ENCODE measurements at places on chromosomes 11 and 22.

DNA sequence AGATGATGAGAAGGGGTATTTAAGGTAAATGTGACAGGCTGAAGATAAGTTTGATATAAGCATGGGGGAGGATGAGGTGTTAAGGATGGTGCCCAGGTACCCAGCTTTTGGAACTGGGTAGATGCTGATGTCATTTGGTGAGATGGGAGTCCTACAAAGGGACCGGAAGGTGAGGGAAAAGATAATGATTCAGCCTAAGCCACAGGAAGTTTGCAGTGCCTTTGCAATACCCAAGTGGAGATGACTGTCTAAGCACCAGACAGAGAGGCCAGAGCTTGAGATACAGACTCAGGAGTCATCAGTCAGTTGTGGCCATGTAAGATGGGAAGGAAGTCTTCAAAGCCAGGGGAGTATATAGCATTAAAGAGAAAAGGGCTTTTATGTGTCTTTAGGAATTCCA is 30.0 kb upstream of the SMCO4 start:
- no peak for DNase-seq

DNA sequence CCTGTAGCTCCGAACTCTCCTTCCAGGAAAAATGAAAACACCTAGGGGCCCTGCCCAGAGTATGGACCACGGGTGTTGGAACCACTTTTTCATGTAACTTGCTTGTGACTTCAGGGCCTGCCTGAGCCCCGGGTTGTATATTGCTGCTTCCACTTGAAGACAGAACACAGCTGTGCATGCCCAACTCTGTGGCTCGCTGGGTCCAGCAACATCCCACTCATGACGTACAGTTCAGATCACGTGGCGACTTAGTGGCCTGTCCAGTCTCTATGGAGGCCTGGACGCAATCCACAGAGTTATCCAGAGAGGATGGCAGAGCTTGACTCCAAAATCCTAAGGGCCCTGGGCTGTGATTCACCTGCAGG is 6.8 kb downstream of the C11orf21 start:
- no peak for DNase-seq

DNA sequence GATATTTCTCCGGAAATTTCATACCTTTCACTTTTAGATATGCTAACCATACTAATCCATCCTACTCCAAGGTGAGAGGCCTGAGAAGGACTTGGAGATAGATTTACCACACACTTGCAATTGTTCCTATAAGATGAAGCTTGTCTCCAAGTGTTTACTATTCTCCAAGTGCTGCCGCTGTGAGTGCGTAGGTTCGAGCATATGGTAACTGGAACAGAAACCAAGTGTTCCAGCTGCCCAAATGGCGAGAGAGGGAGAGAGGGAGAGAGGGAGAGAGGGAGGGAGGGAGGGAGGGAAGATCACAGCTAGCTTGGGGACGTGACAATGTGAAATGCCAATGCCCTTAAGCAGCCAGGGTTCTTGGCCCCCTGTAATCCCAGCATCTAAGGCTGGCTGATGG is 21.5 kb downstream of the ASCC2 start:
- DNase-seq: no peak

DNA sequence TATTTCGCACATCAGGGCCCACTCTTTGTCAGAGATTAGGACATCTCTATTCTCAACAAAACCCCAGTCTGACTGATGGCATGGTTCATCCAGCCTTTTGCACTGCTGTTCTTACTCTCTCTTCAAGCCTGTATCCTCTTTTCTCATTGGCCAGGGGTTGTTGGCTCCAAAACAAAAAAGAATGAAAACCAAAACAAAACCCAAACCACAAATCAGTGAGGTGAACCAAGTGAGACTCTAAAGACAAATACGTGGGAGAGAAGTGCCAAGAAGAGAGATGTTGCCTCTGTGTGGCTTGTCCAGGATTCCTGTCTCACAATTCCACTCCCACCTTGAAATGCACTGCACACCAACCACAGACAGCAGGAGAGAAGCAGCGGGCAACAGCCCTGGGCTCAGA is 278.9 kb upstream of the NARS2 start:
- DNase-seq: no peak

DNA sequence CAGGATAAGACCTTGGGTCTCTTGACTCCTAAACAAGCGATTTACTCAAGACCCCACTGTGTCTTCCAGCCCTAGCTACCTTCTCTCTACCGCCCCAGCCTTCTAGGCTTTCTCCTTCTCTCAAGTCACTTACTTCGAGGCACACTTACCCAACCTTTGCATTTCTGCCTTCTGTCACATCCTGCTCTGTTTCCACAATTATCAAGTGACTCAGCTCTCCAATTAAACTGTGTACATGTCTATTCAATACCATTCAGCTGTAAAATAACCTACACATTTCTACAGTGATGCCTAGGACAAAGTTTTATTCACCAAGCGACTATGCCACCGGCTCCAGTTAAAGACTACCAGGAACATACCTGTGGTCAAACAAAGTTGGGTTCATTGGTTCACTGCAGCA is 69.0 kb downstream of the LARGE1 start:
- no peak for DNase-seq

DNA sequence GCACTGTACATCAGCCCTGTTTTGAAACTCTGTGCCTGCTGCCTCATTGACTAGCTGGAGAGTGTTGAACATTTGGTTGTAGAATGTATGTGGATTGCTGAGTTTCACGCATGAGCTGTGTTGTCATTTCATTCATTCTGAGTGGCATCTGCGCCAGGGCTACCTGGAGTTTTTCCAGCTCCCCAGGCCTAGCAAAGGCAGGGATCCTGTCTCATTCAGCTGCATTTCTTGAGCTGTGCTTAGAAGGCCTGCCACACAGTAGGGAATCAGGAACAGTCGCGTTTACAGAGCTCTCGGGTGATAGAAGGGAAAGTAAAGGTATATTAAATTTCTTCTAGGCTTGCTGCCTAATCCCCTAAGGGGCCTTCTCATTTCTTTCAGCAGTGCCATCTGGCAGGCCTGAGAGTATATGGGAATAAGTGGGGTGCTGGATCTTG is 44.3 kb downstream of the PTPRJ start:
- no peak for DNase-seq

- DNase-seq: no peak
These were observed 176.0 kb downstream of the ARHGAP42 start for GRCh38 chr11:100863080-100863581.

- no peak for DNase-seq
These were observed 300.6 kb downstream of the TBC1D22A start for GRCh38 chr22:47063071-47063509.

DNA sequence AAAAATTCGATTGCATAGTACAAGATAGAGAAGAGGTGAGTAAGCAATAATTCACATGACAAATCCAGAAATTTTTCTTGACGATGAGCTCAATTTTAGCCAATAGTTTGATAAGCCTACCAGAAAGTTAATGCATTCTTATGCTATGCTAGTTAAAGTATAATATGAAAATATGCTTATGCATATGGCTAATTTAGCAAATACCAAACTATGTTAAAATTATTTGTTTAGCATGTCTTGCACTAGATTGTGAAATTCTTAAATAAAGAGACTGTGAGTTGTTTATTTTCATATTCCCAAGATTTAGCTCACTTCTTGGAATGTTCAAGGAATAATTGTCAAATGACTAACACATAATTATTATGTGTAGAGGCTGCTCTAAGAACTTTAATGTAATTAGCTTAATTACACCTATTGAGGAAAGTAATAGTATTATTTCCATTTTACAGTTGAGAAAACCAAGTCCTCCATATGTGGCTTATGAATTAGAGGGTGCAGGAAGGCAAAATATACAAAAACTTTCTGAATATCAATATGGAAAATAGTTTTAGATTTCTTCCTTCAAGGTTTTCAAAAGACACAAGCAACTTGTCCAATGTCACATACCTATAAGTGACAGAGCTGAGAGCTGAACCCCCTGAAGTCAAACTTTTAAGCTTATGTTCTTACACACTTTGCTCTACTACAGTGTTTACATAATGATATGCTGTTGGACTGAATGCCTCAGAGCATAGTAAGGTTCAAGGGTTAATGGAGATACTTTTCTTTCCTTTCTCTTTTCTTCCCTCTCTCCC is 45.9 kb upstream of the ARHGAP20 start:
- no peak for DNase-seq

DNA sequence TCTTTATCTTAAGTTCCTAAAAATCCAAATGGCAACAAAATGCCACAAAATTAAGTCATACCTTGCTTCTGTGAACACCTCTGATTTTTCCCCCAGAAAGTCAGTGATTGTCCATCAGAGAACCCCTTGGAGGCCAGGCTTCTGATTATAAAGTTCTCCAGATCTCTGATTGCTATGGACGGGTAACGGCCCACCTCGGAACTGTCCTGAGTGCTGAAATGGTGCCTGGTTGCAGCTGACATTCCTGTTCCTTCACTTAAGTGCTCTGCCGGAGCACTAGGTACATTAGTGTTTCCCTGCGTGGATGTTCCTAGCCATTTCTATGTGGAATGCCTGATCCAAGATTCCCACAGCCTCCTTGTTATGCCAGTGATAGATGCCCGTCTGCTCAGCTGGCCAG is 85.0 kb downstream of the CHST1 start:
- DNase-seq: no peak

DNA sequence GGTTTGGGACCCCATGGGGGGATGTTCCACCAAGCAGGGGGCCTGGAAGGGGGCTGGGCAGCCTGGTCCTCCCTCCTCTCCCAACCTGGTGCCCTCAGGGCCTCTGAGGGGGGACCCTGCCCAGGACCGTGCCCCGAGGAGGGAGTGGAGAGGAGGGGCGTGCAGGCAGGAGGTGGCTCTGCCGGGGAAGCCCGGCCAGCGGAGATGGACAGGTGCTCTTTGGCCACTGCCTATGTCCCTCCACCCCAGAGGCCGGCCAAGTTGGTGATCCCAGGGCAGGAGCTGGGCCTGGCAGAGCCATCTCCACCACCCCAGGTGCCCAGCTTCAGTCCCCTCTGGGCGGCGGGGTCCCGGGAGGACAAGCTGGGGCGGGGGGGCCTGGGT is 2.4 kb downstream of the MUC2 start:
- DNase-seq: no peak

- DNase-seq: no peak
These were observed 1.6 kb downstream of the GSTP1 start for GRCh38 chr11:67584881-67585873.

DNA sequence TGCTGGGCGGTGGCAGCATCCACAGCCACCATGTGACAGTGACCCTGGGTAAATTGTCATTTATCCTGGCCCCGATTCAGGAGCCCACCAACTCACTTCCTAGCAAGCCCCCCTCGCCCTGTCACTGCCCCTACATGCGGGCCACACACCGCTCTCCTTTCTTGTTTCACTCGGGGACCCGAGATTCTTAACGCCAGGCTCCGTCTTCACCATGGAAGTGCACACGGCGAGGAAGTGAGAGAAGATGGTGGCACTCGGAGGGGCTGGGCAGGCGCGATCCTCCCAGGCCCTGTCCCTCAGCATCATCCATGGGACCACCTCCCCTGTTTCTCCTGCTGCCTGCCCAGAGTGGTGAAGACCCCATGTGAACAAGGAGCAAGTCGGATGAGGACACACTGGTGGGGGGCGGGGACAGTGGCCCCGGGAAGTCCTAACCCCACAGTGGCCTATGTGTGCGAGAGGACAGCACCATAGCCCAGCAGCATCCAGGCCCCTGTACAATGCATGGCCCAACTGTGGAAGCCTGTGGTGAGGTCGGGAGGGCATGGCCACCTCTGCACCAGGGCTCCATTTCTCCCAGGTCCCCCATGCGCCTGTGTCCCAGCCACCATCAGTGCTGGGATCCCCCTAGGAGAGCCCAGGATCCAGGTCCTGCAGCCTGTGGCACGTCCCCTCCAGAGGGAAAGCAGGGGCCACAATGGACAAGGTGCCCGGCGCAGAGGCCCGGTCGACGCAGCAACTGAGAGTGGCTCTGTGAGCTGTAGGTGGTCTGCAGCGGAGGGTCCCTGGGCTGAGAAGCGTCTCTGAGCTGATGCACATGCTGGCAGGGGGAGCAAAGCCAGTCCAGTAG is 262.8 kb downstream of the BRD1 start:
- no peak for DNase-seq

DNA sequence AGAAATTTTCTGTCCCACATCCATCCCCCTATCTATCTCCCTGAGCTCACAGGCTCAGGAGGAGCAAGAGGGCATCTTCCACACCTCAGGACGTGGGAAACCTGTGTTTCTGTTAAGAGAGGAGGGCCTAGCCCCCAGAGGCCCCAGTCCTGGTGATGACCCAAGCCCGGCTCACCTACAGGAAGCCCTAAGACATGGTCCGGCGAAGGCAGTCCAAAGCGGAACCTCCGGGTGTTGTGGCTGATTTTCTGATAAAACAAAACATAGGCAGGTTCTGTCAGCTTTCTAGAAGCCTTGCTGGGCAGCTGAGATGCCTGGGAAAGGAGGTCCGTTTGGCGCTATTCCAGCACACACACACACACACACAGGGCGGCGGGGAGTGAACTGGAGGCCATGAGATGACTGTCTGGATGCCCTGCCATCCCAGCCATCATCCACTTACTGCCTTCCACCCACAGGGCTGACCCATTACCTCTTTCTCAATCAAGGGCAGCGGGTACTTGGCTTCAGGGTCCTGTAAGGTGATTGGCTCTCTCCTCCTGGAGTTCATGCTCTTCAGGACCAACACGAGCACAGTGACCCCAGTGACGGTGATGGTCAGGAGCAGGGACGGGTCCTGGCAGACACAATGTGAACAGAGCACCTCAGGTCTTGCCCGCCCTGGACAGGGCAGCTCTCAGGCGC is 882 bp downstream of the CYB5R2 start:
- no peak for DNase-seq

- DNase-seq: no peak
These were observed 581.1 kb upstream of the ARHGAP42 start for GRCh38 chr11:100105982-100106358.

DNA sequence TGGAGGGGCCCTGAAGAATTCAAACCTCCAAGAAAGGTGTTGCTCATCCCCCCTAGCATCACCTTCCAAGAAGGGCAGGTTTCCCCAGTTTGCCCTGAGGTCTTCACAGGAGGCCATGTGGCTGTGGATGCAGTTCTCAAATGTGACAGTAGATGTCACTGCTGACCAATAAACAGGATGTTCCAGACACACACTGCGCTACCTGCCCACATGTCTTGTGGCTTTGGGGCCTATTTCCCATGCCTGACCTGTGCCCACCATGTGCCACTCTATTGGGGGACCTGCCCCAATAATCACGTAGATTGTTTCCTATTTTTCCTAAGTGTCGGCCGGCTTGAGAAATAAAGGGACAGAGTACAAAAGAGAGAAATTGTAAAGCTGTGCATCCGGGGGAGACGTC is 4.5 kb downstream of the GSTT2 start:
- no peak for DNase-seq

DNA sequence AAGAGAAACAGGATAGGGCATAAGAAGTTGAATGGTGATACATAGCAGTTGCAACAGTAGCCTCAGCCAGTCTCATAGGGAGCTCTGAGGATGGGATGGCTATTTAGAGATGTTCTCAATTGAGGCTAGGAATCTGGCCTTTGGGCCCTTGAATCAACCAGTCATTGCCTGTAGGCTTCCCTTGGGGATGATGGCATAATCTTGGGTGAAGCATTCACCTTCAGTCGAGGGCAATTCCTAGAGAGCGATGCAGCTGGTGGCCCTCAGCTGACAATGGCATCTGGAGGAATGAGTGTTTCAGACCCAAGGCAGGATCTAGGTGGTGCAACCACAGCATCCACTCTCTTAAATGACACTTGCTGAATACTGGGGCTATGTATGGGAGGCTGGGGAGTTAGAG is 61.0 kb downstream of the CCDC81 start:
- DNase-seq: no peak
